ENCODE measurements at places on chromosomes 5 and 9.

DNA sequence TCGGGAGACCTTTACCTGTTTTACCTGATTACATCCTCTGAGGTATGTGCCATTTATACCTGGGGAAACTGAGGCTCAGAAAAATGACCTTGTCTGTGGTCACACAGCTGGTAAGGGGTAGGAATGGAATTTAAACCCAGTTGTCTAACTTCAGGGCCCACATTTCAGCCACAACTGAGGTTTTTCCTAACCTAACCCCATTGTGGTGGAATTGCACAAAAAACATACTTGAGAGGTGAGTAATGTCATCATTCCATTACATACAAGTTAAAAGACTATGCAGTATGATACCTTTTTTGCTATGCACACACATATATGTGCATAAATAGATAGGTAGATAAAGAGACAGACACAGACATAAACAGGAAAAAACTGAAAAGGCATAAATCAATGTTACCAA, 14.1 kb downstream of the FGF1 start:
- DNase-seq: peak; percentile 35

- DNase-seq: no peak
Measured at GRCh38 chr9:129328355-129329042, 150.4 kb upstream of the IER5L start.

GRCh38 chr9:99264070-99264680, 42.1 kb downstream of the SEC61B start:
- DNase-seq: no peak

DNA sequence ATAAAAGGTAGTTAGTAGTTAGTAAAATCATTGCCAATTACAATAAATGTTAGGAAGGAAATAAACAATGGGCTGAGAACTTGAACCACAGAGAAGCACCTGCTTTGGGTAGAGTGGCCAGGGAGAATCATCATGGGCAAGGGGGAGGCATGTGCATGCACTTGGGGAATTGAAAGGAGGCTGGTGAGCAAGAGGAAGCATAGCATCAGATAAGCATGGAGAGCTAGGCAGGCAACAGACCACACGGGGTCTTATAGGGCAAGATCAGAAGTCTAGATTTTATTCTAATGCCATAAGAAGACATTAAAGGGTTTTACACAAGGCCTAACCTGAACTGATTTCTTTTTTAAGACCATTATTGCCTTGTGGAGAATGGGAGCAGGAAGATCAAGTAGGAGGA, 93.4 kb downstream of the PIP5K1B start:
- DNase-seq: no peak

- DNase-seq: peak; percentile 95
Measured at GRCh38 chr5:142821733-142822487, 51.7 kb downstream of the ARHGAP26 start.

DNA sequence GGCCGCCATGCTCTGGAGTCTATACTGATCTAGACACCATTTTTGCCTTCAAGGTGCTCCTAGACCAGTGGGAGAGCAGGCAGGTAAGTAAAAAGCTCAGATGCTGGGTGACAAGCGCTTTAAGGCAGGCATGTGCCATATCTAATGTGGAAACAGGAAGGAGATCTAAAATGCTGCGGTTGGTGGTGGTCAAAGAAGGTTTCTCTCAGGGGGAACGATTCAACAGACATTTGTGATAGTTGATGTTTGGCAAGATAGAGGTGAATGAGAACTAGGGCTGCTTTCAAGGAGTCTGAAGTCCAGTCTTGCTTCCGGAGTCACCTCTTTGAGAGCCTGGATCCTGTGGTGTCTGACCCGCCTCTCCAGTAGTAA, 146.2 kb upstream of the KLF4 start:
- DNase-seq: no peak

DNA sequence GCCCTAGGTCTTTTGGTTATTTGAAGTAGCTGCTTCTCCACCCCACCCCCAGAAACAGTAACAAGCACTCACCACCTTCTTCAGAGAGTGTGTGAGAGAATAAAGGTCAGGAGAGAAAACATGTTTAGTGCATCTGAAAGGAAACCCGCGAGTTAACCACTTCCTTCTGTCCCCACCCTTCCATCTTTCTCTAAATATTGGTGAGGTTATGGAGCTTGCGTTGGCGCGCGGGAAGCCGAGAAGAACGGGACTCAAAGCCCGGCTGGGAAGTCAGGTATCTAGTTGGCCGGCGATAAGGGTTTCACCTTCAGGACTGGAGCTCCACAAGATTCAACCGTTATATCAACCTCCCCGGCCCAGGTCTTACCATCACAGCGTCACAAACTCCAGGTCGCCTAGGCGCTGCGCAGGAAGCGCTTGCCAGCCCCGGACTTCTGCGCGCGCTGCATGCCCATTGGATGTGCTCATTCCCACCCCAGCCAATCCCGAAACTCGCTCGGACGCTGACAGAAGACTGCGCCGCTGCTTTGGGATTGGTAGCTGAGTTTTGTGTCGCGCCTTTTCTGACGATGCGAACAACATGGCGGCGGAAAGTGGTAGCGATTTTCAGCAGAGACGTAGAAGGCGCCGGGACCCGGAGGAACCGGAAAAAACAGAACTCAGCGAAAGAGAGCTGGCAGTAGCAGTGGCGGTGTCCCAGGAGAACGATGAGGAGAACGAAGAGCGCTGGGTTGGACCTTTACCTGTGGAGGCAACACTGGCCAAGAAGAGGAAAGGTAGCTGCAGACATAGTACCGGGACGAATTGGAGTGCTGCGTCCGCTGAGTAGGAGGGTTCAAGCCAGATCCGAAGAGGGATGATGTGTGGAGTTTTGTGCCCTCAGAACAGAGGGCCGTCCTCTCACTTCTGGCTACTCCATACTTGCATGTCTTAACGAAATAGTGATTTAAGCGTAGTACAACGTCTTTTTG, at the start of the genes CENPK and PPWD1:
TSS of gene CENPK (minus strand) at position 438 of the 971 bp plus-strand sequence. CDS start 8,261 bp downstream, outside the sequence.
TSS of gene PPWD1 (plus strand) at position 566 of the 971 bp plus-strand sequence. CDS start at position 581, 15 bp downstream.
- DNase-seq: peak; percentile 94

DNA sequence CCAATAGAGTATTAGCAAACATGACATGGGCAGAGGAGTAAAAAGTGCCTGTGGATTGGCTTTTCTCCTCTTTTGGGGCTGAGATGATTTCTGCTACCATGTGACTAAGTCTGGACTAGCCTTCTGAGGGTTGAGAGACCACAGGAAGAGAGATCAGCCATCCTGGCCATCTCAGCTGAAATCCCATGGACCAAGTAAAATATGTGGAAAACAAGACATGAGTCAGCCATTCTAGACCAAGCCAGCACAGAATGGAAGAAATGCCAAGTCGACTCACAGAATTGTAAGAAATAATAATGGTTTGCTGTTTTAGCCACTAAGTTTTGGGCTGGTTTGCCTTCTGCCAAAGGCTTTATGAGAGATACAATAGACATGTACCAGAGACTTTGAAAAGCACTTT, 377.8 kb downstream of the CHSY3 start:
- DNase-seq: no peak

- DNase-seq: no peak
Measured at GRCh38 chr5:176860381-176860780, 38.8 kb downstream of the HK3 start.

- DNase-seq: no peak
Measured at GRCh38 chr9:75953218-75953617, 62.7 kb downstream of the PCSK5 start.

DNA sequence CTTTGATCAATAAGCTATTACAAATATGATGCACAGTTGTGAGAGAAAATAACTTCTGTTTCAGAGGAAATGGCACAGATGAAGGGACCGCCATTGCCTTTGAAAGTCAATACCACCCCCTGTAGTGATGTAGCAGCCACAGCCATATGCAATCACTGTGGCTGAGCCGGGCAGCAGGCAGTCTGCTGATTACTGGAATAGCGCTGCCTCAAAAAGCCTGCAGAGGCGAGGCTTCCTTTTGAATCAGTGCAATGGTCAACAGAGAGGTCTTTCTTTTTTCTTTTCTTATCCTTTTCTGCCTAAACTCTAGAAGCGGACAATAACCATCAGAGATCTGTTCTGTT, 265.1 kb upstream of the TAS2R1 start:
- DNase-seq: no peak

DNA sequence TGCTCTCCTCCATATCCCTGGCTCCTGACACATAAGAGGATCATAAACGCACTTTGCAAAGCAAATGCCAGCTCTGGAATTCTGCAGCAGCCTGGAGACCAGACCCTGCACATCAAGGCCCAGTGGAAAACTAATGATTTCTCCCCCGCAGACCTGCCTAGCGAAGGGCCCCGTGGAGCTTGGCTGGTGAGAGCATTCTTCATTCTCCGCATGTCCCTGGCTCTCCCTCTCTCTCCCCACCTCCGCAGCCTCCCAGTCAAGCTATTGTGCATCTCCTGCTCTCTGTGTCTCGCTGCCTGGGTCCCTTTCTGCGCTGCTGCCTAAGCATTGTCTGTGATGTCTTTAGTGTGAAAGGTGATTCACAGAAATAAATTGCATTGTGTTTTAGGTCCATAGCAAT, 46.7 kb downstream of the GRIA1 start:
- DNase-seq: no peak

DNA sequence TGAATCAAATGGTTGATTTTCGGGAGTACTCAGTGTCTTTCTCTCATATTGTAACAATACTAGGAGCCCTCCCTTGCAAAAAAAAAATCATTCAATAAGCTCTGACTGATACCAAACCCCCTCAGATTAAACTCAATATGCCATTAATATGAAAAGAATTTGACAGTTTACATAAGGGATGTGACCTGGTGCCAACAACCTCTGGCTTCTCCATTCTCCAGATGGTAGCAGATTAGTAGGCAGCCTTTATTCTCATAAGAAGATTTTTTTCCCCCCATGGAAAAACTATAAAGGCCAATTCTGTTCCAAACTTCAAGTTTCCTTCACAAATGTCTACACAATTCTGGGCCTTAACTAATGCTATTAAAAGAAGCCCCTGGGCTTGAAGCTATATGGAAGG, 96.5 kb downstream of the EFNA5 start:
- DNase-seq: no peak

DNA sequence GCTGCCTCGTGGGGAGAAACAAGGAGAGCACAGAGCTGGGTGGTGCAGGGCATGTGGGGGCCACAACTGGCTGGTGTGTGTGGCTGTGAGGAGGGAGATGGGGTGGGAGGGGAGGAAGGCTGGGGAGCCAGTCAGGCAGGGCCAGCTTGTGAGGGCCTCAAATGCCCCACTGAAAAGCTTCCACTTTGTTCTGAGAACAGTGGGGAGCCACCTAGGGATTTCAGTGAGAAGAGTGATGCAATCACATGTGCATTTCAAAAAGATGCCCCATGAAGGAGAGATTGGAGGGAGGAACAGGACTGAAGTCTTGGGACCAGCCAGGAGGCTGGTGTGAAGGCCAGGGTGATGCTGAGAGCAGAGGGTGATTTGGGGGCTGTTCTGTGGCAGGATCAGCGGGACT, 1.3 kb downstream of the OR13J1 start:
- no peak for DNase-seq

GRCh38 chr9:78370991-78371390, 74.1 kb downstream of the PSAT1 start:
- DNase-seq: no peak

- DNase-seq: no peak
Measured at GRCh38 chr5:3671337-3671736, 75.7 kb downstream of the IRX1 start.

DNA sequence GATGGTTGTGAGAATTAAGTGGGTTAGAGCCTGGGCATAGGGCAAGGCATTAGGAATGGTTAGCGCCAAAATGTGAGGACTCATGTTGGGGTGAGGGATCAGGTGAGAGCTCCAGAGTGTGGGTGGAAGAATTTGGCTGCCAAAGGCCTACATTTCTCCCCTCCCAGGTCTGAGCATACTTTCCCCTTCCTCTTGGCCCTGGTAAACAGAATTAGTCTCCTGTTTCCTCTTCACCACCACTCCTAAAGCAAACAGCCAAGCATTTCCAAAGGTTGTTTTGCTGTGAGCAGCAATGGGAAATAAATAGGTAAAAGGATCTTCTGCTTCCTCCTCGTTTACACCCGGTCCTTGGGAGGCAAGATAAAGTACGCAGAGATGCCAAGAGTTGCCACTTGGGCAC, 132.5 kb downstream of the ZSWIM6 start:
- no peak for DNase-seq

GRCh38 chr5:62371409-62371808, 32.3 kb downstream of the DIMT1 start:
- no peak for DNase-seq

- DNase-seq: no peak
Measured at GRCh38 chr5:173324115-173325001, 3.9 kb downstream of the STC2 start.

DNA sequence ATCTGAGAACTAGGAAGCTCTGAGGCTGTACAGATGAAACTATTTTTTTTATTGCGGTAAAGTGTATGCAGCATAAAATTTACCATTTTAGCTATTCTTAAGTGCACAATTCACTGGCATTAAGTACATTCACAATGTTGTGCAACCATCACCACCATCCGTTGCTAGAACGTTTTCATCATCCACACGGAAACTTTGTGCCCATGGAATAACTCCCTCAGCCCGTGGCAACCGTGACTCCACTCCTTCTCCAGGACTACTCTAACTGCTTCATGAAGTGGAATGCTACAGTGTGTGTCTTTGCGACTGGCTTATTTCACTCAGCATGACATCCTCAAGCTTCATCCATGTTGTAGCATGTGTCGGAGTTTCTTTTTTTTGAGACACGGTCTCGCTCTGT, 57.1 kb downstream of the COL23A1 start:
- no peak for DNase-seq

DNA sequence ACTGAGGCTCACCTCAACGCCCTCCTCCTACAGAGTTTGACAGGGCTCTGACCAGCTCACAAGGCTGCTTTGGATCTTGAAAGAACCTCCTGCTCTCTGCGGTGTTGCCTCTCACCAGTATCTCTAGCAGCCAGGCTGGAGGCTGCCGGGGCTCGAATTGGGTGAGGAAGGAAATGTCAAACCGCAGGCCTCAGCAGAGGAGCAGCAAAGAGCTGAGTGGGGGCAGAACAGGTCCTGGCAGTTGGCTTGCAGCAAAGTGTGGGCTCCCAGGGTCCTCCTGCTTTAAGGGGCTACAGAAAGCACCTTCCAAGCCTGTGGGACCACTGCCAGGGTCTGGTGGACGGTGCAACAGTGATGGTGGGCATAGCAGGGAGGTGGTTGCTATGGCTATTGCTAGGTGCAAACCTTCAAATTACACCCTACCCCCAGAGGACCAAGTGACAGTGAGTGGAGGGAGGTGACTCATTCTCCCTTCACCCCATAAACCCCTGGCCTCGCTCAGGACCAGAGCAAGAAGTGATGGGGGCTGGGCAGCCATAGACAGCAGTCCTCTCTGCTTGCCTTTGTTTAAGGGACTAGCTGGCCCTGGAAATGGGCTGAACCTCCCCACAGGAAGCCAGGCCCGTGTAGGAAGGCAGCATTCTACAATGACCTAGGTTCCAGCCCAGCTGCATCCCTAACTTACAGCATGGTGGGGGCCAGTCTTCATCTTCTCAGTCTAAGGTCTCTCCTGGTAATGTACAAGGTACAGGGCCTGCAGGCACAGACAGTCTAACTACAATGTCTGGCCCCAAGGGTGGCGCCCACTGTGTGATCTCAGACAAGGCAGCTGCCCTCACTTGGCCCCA, 18.7 kb downstream of the LCP2 start:
- no peak for DNase-seq

DNA sequence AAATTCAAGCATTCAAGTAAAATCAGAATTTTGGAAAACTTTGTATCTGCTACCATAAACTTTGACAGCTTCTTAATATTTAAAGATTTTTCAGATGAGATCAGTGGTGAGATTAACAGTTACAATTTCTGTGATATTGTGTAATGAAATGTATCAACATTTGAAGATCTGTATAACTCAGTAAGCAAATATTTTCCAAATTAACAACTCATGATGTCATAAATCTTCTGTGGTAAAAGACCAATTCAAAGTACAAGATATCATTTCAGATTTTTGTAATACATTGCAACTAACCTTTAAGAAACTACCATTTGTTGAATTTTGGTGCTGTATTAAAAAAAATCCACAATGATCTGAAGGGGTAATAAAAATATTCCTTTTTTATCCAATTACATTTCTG, 352.2 kb downstream of the KIAA0825 start:
- no peak for DNase-seq

GRCh38 chr5:159682623-159683022, 233.7 kb upstream of the ADRA1B start:
- no peak for DNase-seq
